ENCODE measurements at places on chromosomes 12 and 14. TPM values are rescaled to one million over a fixed set of nuclear protein-coding genes. Genes with fewer than 3 reads are reported as not detected.

Gene TPPP2
- total RNA-seq, result not detected

Gene FAM90A1
- 0.31 TPM for total RNA-seq

Gene REP15
- total RNA-seq, result 0.77 TPM

Gene BMP4
- not detected for total RNA-seq

Gene LMNTD1
- total RNA-seq, result not detected

Gene SLC39A5
- 1.6 TPM for total RNA-seq

Gene RHEBL1
- total RNA-seq, result 11.8 TPM

Gene LIN7A
- 0.51 TPM for total RNA-seq

Gene IRAK3
- 1.8 TPM for total RNA-seq

Gene RTL1
- not detected for total RNA-seq

Gene SMIM41
- 0.19 TPM for total RNA-seq

Gene TUNAR
- not detected for total RNA-seq

Gene GLT8D2
- 0.31 TPM for total RNA-seq

Gene KIF26A
- 0.26 TPM for total RNA-seq

Gene CIROP
- not detected for total RNA-seq

Gene CLEC2B
- total RNA-seq, result 13.0 TPM

Gene KRT5
- not detected for total RNA-seq

Gene HSPB8
- not detected for total RNA-seq

Gene SIX1
- total RNA-seq, result 0.31 TPM

Gene ORAI1
- total RNA-seq, result 61.8 TPM

Gene TSPAN8
- not detected for total RNA-seq

Gene CDCA3
- 33.7 TPM for total RNA-seq

Gene HOXC12
- total RNA-seq, result not detected

Gene TAS2R13
- 1.3 TPM for total RNA-seq

Gene MYF6
- total RNA-seq, result not detected

Gene RERG
- total RNA-seq, result not detected

Gene NTN4
- total RNA-seq, result not detected

Gene FOXG1
- not detected for total RNA-seq

Gene LBHD2
- not detected for total RNA-seq

Gene KRT78
- total RNA-seq, result not detected

Gene KLRG1
- 0.71 TPM for total RNA-seq

Gene HNF1A
- not detected for total RNA-seq

Gene MAGOHB
- total RNA-seq, result 88.6 TPM

Gene ARHGEF25
- total RNA-seq, result 1.7 TPM

Gene PIANP
- total RNA-seq, result 0.09 TPM

Gene RPGRIP1
- total RNA-seq, result not detected

Gene ASCL1
- total RNA-seq, result not detected

Gene TAS2R8
- not detected for total RNA-seq

Gene CLEC6A
- not detected for total RNA-seq

Gene PROX2
- not detected for total RNA-seq

Gene CCNT1
- total RNA-seq, result 68.7 TPM

Gene GNB3
- 1.6 TPM for total RNA-seq

Gene MANSC4
- not detected for total RNA-seq

Gene PRH2
- total RNA-seq, result not detected

Gene ZNF385A
- total RNA-seq, result 1.2 TPM

Gene SDS
- not detected for total RNA-seq

Gene IQSEC3
- 0.05 TPM for total RNA-seq

Gene GPR68
- 4.9 TPM for total RNA-seq

Gene KCNK10
- total RNA-seq, result not detected

Gene KRT80
- total RNA-seq, result not detected

Gene MMP14
- total RNA-seq, result 3.2 TPM

Gene RILPL2
- total RNA-seq, result 17.2 TPM

Gene IL22
- total RNA-seq, result 3.1 TPM

Gene TCL1B
- not detected for total RNA-seq

Gene CYP27B1
- 12.7 TPM for total RNA-seq

Gene BTBD6
- total RNA-seq, result 39.8 TPM

Gene DNM1L
- 83.3 TPM for total RNA-seq

Gene RNASE7
- not detected for total RNA-seq

Gene COX14
- 45.0 TPM for total RNA-seq

Measured in activated CD4-positive, alpha-beta T cell treated with anti-CD3 and anti-CD28 coated beads, Interleukin-2, amount 10 ng/mL, durations not matched to agents 24 days and 14 days (primary cell).